ENCODE measurements at places on chromosomes 2 and 18. TPM values are rescaled to one million over a fixed set of nuclear protein-coding genes. Genes with fewer than 3 reads are reported as not detected.

The CHRND gene
- not detected for total RNA-seq

The KANSL3 gene
- 32.6 TPM for total RNA-seq

DNA sequence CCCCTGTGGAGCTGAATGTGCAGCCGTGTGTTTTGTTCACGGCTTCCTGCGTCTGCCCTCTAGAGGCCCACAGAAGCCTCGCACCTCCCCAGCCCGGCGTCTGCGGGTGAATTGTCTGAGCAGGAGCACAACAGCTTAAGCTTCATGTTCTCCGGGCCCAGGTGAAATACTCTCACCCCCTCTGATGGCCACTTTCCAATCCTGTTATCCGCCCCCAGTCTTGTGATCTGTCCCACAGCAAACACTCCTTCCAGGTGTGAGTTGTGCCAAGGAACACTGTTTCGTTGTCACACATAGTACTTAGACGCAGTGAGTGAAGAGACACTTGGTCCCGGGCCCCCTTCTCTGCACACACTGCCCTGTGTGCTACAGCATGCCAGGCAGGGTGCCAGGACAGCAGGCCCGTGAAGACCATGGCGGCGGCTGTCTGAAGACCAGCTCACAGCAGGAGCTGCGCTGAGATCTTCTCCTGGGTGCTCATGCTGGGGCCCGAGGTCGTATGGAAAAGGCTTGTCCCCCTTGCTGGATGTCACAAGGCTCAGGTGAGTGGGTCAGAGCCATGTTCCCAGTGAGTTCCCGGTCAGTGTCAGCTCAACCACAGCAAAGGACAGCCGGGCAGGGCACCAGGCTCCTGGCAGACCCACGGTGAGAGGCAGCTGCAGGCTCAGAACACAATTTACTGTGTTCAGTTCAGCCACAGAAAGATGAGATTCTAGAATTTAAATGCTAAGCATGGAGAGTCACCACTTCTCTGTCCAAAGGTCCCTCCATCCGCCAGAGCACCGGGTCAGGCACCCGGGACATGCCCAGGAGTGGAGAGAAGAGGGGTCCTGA, 6.8 kb upstream of the PXDN start:
- H3K36me3 ChIP-seq: no peaks in the 10 kb centered on the region
- no peak overlapping the region for H3K4me3 ChIP-seq
- peaks cover 25% of the 10 kb centered on the region for H3K4me1 ChIP-seq
- DNase-seq: no peak

GRCh38 chr2:102967451-102967850, 205.6 kb downstream of the TMEM182 start:
- H3K4me1 ChIP-seq: no peaks in the 10 kb centered on the region
- H3K36me3 ChIP-seq: no peaks in the 10 kb centered on the region
- H3K4me3 ChIP-seq: no peak overlapping the region
- DNase-seq: no peak

DNA sequence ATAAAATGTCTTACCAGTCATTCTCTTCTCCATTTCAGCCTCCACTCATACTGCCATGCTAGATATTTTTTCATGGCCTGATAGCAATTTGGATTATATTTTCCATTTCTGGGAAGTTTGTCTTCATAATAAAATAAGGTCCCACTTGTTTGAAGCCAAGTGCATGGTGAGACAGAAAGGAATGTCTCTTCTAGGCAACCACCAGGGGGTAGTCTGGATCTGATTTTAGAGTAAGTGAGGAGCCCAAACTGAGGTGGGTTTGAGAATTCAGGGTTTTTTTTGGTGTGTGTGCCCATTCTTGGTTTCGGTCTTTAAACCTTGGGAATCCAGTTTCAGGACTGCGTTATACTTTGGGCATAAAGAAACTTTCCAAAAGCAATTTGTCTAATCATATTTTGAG, 315.5 kb downstream of the RPRM start:
- H3K36me3 ChIP-seq: no peaks in the 10 kb centered on the region
- H3K27ac ChIP-seq: no peak overlapping the region
- DNase-seq: no peak

The SIGLEC15 gene
- 0.41 TPM for total RNA-seq

- H3K4me3 ChIP-seq: no peak overlapping the region
- no peak for DNase-seq
- no peak overlapping the region for H3K27ac ChIP-seq
These were observed 36.3 kb downstream of the PIEZO2 start for GRCh38 chr18:11113046-11113548.

The UPP2 gene
- 0.60 TPM for total RNA-seq

GRCh38 chr2:109335631-109336176, 206.7 kb downstream of the SH3RF3 start:
- H3K4me3 ChIP-seq: peak overlapping the region; percentile 44
- H3K36me3 ChIP-seq: peaks cover 8% of the 10 kb centered on the region
- H3K27me3 ChIP-seq: no peaks in the 10 kb centered on the region
- peaks cover 95% of the 10 kb centered on the region for H3K4me1 ChIP-seq
- DNase-seq: no peak

- DNase-seq: no peak
- H3K4me1 ChIP-seq: peaks cover 3% of the 10 kb centered on the region
- no peaks in the 10 kb centered on the region for H3K36me3 ChIP-seq
- H3K4me3 ChIP-seq: no peak overlapping the region
- no peak overlapping the region for H3K27ac ChIP-seq
- H3K27me3 ChIP-seq: peaks cover 8% of the 10 kb centered on the region
These were observed 130.2 kb upstream of the PID1 start for GRCh38 chr2:229401171-229401865.

The PSTPIP2 gene
- 5.0 TPM for total RNA-seq

DNA sequence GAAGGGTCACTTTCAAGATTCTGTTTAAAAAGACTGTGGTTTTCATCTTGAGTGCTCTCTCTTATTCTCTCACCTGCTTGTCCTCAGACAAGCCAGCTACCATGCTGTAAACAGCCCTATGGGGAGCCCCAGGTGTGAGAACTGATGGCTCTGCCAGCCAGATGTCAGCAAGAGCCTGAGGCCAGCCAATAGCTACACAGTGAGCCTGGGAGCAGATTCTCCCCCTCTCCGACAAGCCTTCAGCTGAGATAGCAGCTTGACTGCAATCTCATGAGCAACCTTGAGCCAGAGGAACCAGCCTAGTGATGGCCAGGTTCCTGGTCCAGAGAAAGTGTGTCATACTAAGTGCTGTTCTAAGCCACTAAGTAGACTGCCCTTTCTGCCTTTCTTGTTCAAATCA, 272.1 kb downstream of the NAPG start:
- H3K4me1 ChIP-seq: no peaks in the 10 kb centered on the region
- no peaks in the 10 kb centered on the region for H3K27me3 ChIP-seq
- no peak overlapping the region for H3K4me3 ChIP-seq
- no peak overlapping the region for H3K27ac ChIP-seq

DNA sequence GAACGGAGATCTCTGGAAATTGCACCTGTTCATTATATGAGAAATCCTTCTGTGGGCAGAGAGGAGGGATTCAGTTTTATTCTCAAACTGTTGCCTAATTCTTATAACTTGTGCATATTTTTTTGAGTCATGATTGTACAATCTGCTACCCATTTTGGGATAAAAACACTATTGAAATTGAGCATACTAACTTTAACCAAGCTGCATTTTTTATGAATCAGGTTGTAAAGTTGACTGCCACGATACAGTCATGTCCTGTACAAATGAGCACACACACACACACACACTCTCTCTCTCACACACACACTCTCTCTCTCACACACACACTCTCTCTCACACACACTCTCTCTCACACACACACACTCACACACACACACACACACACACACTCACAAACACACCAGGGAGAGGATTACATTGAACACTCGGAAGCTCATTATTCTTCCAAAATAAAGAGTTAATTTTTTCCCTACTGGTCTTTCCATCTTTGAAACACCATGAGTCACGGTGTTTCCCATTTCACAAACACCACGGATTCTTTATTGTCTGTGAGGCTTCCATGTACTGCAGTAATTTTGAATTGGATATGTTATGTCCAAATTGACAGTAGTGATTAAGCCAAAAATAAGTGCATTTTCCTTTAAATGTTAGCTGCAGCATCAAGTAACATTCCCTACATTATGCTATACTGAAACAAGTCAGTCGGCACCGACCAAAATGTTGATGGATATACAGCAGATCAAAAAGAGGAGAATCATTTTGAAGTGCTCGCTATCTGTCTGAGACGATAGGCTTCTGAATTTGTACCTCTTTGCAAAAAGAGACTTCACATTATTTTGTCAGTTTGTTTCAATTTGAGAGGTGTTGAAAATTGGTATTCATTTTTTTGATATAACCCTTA, 216.9 kb downstream of the ARHGAP15 start:
- H3K27me3 ChIP-seq: peaks cover 2% of the 10 kb centered on the region
- H3K4me3 ChIP-seq: no peak overlapping the region
- H3K27ac ChIP-seq: no peak overlapping the region
- DNase-seq: no peak
- no peaks in the 10 kb centered on the region for H3K36me3 ChIP-seq

All from chondrocyte (in vitro differentiated cells).